ENCODE measurements at places on chromosomes 4 and X.

GRCh38 chr4:121773883-121774282 lies 8.9 kb upstream of the SMIM43 start:
- DNase-seq: no peak

- DNase-seq: no peak
These were observed 35.3 kb upstream of the SRPX start for GRCh38 chrX:38256019-38256418.

DNA sequence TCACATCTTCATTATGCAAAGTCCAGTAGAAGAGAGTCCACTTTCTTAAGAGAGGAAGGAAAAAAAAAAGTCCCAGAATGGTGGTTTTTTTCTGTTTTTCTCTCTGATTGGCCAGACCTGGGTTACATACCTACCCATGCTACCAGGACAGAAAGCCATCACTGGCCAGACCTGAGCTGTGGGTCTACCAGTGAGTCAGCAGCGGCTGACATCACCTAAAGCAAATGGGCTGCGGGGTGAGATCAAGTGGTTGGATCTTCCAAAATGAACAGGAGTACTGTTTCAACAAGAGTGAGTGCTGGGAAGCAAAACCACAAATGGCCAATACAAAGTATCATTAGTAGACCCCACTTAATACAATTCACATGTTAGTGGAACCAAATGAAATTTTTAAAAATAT lies 1.6 kb upstream of the NDST3 start:
- no peak for DNase-seq

DNA sequence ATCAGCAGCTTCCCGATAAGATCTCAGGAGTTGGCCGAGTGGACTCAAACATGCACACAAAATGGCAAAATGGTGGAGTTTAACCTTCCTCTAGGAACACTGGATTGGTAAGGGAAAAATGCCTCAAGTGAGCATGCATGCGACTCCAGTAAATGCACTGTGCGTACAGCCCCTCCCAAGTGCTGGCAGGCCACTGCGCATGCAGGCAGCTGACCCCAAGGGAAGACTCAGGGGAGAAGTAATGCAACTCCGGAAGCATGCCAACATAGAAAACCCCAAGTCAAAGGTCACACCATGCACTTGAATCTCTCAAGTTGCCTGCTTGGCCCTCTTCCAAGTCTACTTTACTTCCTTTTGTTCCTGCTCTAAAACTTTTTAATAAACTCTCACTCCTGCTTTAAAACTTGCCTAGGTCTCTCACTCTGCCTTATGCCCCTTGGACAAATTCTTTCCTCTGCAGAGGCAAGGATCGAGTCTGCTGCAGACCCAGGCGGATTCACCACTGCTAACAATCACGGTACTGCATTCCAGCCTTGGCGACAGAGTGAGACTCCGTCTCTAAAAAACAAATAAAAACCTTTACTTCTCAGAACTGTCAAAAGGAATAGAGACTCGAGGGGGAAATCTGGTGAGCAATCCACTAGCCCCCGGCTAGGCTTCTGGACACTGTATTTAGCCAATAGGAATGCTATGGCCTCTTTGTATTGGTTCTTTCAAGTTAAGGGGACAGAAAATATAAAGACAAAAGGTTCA lies 33.5 kb downstream of the NYX start:
- DNase-seq: no peak

DNA sequence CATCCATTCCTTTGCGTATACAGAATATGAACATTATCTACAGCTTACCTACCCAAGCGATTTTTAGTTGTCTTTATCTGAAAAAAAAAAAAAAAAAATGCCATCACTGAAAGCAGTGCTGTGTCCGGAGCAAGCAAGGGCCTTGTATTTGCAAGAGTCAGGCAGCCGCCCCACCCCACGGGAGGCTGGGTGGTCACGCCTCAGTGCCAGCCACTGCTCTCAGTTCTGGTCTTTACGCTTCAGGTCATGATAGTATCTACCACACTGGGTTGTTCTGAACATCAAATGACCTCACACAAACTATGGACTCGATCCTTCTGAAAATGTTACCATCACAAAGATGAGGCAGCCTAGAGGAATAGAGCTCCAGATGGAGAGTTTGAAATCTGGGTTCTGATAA lies 62.7 kb upstream of the HELT start:
- no peak for DNase-seq

DNA sequence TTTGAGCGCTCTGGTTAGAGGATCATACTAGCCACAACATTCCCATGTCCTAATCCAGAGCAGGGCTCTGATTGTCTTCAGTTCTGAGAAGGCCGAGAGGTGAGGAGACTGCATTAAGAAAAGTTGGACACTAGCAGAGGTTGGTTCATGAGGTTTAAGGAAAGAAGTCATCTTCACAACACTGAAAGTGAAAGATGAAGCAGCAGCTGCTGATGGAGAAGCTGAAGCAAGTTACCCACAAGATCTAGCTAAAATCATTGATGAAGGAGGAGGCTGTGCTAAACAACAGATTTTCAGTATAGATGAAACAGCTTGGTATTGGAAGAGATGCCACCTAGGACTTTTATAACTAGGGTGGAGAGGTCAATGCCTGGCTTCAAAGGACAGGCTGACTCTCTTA lies 36.8 kb downstream of the RAP1GDS1 start:
- DNase-seq: no peak

DNA sequence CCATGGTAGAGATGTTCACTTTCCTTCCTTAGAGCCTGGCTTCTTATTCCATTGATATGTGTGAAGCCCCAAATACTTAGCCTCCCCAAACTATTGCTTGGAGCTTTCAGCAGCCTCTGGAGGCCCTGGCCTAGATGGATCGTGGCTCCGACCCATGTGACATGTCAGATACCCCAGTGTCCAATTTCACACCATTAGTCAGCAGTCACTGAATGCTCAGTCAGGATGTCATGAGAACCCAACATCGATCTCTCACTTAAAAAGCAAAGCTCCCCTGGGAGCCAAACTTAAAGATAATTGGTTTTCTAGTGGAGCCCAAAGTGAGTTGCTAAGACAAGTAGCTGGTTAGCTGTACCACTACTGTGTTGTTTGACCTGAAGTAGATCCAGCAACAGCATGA lies 41.6 kb upstream of the IGSF1 start:
- DNase-seq: no peak

DNA sequence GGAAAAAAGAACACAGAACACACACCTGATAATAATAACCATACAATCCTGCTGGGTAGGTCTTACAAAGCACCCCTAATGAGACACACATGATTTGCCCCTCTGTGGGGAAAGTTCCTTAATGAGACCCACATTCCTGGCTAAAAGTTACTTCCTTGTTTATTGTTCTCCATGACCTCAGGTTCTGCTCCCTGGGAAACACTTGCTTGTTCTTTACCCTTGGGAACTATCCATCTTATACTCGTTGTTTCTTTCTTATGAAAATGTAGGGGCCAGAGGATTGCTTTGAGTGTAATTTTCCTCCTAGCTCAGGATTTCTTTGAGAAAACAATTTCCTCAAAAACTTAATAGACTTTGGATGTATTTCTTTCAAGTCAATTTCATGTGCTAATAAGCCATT lies 52.1 kb upstream of the PCDH10 start:
- no peak for DNase-seq

DNA sequence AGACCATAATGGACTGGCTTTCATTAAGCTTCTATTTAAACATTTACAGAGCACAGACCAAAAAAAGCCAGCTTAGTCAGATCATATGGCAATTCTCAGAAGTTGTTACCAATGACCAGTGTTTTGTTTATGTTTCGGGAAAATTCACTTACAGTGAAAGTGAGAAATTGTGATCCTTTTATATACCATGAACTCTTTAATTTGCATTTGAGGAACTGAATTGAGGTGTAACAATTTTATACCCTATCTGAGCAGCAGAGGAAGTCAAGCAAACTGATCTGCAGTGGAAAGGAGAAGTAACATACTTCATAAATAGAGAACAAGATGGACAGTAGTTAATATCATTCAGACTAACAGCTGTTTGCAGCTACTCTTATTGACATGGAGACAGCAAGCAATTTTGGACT lies 97.1 kb downstream of the TMA16 start:
- DNase-seq: no peak

GRCh38 chr4:108398316-108398715 lies 222.1 kb upstream of the RPL34 start:
- DNase-seq: no peak

GRCh38 chrX:136625246-136625645 lies 22.7 kb upstream of the CD40LG start:
- DNase-seq: no peak

DNA sequence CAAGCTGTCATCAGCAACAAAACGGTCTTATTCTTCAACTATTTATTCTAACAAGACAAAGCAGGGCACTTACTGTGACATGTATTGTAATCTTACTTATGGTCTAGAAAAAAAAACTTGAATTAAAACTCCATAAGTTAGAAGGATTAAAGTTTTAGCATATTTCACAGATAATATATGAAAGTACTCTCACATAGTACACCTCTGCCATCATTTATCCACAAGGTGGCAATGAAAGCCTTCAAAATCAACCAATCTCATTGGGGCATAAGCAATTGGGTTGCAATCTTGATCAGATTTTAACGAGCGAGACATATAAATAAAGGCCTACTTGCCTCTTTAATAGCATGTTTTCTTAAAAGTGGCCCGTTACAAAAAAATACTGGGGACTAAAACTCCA lies 1382.9 kb downstream of the FAM133A start:
- no peak for DNase-seq

- peak; percentile 6 for DNase-seq
These were observed 1.1 kb downstream of the FHL1 start for GRCh38 chrX:136148391-136148790.

DNA sequence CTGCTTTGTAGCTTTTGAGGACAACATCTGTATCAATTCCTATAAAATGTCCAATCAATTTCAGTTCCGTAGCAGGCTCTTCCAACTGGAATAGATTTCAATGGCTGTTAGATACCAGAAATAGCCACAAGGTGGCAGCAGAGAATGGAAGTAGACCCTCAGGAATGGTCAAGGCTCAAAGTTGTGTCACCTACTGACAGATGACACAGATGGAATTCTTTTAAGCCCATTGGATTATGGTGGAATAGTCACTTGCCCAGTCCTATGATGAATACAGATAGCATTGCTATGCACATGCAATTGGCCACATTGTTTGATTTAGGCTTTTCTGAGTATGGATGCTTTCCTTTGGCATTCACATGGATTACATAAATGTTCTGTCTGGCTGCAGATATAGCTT lies 130.4 kb upstream of the RADX start:
- no peak for DNase-seq

DNA sequence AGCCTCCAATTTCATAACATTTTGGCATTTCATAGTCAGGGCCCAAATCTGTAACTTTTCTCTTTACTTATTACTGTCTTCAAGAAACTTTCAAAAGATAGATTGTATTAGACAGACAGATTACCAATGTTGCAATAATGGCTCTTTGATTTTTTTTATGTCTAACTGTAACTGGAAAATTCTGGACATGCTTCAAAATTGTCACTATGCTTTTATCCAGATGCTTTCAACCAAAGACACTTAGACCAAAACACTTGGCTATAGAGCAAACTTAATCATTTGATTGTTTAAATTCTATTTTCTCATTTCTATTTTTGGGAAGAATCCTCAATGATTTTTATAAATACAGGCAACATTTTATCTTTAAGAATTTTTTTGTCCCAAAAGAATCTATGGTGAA lies 10.4 kb downstream of the ZXDA start:
- DNase-seq: no peak

All from natural killer cell (primary cell).